ENCODE measurements at places on chromosomes 7 and 10.

DNA sequence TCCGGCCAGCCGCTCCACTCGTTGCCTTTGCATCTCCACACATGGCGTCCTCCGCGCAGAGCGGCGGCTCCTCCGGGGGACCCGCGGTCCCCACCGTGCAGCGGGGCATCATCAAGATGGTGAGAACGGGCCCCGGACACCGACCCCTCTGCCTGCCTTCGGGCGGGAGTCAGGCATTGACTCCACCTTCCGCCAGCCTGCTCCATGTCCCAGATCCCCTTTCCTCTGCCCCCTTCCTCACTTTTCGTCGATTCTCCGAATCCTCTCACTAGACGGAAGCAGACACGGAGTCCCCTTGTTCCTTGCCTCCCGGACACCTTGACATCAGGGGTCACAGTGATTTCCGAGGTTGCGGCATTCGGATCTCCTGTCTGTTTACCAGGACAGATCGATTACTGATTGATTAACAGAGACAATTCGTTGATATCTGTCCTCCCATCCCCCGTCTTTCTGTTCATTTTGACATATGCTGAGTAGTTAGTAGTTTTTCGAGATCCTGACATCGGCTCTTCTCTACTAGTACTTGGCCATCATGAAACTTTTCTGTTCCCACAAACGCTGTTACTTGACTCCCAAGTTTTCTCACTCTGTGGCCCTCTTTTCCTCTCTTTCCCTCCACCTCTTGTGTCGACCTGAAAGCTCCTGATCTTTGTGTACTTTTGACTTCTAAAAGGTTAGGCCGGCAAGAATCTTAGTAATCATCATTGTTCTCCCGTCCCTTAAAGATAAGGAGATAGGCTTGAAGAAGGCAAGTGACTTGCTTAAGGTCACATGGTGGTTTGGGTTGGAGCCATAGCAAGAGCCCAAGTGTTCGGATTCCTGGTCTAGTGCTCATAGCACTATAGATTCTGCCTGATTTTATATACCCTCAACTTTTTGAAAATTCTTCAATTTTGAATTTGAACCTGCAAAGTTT is 597 bp downstream of the SND1 start:
- no peak for DNase-seq

GRCh38 chr10:120012566-120012965 is 120.0 kb downstream of the SEC23IP start:
- DNase-seq, result no peak

DNA sequence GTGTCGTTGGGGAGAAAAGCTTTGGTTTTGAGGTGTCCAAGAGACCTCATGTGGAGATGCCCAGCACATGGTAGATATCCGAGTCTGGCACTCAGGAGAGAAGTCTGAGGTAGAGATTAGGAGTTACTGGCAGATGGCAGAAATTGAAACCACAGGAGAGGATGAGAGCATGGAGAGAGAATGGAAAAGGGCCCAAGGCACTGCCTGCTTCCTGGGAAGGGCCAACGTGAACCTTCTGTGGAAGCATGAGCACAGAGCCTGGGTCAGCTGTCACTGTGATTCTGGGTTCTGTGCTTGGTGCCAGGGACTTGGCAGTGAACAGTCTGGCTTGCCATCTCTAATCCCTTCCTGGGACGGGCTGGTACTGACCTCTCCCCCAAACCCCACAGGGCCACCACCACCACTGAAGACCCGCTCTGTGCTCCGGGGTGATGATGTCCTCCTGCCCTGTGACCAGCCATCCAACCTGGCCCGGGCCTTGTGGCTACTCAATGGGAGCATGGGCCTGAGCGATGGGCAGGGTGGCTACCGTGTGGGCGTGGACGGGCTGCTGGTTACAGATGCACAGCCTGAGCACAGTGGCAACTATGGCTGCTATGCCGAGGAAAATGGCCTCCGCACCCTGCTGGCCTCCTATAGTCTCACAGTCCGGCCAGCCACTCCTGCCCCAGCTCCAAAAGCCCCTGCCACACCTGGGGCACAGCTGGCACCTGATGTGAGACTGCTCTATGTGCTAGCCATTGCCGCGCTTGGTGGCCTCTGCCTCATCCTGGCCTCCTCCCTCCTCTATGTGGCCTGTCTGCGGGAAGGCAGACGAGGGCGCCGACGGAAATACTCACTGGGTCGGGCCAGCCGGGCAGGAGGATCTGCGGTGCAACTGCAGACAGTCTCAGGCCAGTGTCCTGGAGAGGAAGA is 4.1 kb downstream of the MRPL43 start:
- DNase-seq, result no peak

DNA sequence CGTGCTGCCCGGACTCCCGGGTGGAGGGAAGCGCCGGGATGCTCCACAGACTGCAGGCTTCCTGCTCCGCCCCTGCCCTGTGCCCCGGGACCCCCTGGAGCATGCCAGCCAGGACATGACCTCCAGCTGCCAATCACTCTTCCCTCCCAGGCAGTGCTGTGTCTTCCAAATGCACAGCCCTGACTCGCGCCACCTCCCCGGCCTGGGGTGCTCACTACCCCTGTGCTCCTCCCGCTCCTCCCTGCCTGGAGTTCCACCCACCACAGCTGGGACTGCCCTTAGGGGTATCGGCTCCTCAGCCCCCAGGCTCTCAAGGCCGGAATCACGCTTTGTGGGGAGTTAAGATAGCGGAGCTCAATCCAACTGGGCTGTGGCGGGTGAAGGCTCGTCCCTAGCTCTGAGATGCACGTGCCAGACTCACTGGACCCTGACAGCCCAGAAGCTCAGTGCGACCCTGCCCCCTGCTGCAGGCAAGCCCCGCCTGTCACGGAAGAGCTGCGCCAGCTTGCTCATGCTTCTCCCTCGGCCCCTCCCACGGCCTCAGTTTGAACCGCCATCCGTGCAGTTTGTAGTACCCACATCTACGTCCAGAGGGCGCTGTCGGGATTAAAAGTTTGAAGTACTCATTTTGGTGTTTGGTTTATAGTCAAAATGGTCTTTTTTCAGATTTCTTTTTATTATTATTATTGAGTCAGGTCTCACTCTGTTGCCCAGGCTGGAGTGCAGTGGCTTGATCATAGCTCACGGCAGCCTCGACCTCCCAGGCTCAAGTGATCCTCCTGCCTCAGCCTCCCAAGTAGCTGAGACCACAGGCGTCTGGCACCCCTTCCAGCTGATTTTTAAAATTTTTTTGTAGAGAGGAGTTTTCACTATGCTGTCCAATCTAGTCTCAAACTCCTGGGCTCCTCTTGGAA is 142.5 kb upstream of the TCERG1L start:
- peak; percentile 27 for DNase-seq

- no peak for DNase-seq
Measured at GRCh38 chr10:78134773-78135306, 101.2 kb downstream of the RPS24 start.

GRCh38 chr7:80147543-80148391 is 13.1 kb downstream of the GNAI1 start:
- no peak for DNase-seq

DNA sequence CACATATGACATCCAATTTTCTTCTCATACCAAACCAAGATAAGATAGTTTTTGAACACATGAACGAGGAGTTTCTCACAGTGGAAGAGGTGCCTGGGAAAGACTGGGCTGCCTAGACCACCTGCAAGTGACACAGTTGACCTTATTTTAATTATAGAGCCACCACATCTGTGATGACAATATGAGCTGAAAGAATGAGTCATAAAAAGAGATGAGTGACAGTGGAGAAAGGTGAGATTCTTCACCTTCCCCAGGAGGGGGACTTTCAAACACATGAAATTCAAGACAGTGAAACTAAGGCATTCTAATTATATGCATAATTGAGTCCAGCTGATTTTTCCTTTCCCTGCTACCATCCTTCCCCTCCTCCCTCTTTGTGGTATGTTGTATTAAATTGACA is 475.5 kb downstream of the NXPH1 start:
- no peak for DNase-seq

- DNase-seq, result no peak
Measured at GRCh38 chr10:116265686-116266085, 7.3 kb downstream of the GFRA1 start.

DNA sequence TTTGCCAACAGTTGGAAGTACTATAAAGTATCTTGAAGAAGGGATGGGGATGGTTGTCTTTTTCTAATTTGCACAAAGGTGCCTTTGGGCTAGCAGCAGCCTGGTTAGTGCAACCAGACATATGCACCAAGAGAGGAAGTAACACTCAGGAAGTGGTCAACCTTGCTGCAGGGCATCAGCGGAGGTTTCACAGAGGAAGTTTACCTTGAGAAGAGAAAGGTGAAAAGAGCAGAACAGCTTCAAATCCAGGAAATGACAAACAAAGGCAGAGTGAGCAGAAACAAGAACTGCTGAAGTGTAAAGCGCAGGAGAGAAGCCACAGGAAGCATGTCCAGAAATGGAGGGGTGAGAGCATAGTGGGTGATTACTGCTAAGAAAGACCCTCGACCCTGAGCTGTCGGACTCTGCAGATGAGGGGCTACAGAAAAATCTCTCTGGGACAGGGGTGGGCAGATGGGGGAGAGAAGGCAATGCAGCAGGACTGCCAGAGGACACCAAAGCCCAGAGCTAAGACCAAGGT is 66.9 kb downstream of the STK17A start:
- DNase-seq, result peak; percentile 60

DNA sequence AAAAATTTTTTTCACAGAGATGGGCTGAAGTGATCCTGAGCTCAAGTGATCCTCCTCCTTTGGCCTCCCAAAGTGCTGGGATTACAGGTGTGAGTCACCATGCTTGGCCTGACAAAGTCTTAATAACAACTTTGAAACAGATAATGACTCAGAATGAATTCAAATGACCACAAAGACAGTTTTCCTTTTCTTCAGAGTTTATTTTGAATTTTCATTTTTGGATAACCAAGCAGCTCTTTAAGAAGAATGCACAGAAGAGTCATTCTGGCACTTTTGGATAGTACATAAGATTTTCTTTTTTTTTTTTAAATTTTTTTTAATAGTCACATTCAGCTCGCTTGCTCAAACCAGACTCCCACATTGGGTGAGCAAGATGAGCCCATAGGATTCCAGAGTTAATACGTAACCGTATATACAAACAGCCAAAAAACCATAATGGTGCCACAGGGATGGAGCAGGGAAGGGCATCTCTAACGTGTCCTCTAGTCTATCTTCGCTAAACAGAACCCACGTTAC is 43.0 kb upstream of the NMT2 start:
- no peak for DNase-seq

- DNase-seq, result peak; percentile 64
Measured at GRCh38 chr10:101067356-101068083, 5.7 kb downstream of the KAZALD1 start.

DNA sequence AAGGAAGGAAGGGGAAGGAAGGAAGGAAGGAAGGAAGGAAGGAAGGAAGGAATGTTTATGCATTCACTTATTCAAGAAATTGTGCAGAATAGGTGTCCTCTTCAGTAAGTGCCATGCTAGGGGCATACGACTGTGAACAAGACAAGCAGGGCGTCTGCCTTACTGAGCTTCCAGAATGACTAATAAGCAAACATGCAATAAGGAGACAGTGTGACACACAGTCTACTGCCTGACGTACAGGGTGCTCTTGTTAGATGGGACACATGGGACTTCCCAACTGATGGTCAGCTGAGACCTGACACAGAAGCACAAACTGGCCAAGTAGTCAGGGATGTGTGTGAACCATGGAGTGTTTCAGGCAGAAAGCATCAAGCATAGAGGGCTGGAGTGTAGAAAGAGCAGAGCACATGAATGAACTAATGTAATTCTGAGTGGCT is 18.2 kb downstream of the DNAJC12 start:
- peak; percentile 10 for DNase-seq

DNA sequence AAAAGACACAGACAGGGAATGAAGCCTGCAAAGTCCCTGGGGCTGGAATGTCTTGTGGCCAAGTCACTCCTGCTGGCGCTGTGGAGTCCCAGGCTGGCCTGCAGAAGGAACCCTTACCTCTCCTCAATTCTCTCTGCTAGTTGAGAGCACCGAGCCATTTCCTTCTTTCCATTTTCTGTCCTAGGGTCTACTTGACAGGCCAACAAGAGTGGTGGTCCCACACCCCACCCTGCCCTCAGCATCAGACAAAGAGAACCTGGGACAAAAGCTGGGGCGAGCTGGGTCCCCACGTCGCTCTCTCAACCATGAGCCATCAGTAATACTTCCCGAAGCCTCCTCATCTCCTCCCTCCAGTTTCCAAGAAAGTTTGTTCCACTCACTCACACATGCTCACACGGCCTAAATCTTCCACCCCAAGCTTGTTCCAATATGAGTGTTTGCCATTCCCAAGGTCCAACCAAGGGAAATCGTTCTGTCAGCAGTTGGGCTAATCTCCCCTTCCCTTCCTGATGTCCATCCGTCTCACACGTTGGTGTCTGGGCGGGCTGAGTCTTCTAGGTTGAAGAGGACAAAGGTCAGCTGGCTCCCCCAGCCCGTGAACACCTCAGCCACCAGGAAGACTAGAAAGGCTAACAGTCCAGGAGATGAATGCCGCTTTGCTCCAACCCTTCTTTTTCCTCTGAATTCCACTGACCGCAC is 44.3 kb downstream of the CLEC2L start:
- no peak for DNase-seq

DNA sequence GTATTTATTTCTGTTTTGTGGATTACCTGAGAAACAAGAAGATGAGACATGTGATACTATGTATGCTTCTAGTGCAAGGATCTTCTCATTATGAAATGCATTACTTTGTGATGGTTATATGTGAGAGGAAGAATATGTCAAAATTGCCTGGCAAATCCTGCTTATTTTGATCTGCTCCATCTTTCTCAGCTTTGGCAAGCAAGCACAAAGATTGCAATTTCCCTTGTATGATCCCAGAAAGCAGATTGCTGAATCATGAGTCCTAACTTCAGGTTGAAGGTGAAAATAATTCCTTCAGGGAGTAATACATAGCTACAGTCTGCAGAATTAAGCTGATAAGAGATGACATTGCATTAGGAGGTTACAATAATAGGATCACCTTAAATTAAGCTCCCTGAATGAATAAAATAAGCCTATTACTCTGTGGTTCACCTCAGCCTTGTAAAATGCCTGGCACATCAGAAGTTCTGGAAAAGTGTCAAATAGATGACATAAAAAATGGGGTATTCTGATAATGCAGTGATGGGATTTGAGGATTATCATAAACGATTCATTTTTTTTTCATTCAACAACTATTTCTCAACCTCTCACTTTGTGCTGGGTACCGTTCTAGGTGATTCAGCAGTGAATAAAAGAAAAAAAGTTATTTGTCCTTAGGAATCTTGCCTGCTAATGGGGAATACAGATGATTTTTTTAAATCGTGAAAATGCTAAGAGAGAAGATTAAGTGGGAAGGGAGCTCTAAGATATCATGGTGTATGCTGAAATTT is 120.7 kb downstream of the CHN2 start:
- no peak for DNase-seq

GRCh38 chr7:149284343-149284742 is 22.3 kb downstream of the ZNF783 start:
- DNase-seq, result no peak

DNA sequence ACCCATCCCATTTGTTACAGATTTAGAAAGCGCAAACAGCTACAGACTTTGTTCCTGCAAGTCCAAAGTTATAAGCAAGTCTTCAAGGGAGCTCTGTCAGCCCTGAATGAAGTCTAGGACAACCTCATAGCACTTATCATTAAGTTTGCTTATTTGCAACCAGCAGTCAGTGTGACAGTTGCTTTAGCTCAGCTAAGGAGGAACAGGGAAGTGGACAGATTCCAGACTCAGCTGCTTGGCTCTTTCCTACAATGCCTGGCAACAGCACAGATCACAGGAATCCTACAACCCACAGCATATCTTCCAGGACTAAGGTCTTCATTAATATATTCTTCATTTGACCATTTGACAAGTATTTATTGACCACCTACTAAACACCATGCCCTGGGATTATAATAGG is 17.4 kb upstream of the KIF5B start:
- no peak for DNase-seq

Data from stimulated activated CD8-positive, alpha-beta memory T cell treated with anti-CD3 and anti-CD28 coated beads, Interleukin-7, amount 100 ng/mL, for 48 hours (primary cell).